Peyer's patch (tissue), 4 donors: ENCODE measurements at places on chromosomes 4 and X.

DNA sequence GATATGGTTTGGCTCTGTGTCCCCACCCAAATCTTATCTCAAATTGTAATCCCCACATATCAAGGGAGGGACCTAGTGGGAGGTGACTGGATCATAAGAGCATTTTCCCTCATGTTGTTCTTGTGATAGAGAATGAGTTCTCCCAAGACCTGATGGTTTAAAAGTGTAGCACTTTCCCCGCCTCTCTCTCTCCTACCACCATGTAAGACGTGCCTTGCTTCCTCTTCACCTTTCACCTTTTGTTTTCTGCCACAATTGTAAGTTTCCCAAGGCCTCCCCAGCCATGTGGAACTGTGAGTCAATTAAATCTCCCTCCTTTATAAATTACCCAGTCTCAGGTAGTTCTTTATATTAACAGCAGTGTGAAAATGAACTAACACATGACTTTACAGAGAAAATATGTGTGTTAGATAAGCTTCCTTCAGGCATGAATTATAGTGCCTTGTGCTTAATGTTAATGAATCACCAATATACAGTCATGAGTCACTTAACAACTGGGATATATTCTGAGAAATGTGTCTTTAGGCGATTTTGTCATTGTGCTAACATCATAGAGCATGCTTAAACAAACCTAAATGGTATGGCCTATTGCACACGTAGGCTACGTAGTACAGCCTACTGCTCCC lies 37.9 kb downstream of the PDGFC start:
- DNase-seq, result no peak

GRCh38 chr4:2281575-2282343 lies 19.9 kb upstream of the MXD4 start:
- DNase-seq, result peak; percentile 93

DNA sequence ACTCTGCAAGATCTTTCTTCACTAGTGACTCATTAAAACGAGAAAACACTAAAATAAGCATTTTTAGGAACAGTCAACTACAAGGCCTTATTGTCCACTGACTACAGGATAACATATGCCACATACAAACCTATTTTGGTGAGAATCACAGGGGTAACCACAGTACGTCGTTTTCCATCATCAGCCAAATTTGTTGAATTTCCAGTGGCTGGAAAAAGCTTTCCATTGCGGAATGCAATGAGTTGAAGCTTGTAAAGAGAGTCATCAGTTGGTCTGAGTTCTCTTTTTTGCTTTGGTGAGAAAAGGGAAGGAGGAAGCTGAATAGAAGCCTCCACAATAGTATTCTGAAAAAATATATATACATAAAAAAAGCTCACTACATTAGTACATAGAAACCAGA lies 102.4 kb downstream of the ADGRA3 start:
- DNase-seq, result no peak

DNA sequence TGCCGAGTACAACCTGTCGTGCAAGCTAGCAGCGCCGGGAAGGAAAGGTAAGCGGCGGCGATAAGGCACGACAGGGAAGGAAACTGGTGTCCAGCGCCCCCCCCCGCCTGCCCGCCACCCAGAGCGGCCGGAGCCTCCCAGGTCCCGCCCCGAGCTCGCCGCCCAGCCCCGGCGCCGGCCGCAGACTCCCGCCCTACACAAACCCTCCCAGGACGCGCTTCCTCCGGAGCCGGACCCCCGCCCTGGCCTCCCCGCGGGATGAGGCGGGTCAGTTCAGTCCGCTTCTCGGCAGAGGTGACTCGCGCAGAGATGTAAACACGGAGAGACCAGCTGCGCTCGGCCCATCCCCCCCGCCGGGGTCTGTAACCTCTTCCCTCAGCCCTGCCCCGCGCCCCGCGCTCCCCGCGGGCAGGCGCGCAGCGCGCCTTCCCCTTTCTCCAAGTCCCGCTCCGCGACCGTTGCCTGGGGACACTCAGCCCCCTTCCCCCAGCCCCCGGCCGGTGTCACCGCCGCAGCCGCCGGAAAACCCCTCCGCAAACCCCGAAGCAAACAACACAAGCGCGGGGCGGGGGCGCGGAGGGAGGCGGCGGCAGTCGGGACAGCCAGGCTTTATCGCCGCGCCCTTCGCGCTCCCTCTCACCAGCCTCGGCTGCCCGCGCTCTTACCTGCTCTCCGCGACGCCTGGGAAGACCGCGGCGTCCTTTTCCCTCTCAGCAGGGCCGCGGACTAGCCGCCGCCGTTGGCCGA lies 543 bp downstream of the ELF2 start:
- DNase-seq, result peak; percentile 63

DNA sequence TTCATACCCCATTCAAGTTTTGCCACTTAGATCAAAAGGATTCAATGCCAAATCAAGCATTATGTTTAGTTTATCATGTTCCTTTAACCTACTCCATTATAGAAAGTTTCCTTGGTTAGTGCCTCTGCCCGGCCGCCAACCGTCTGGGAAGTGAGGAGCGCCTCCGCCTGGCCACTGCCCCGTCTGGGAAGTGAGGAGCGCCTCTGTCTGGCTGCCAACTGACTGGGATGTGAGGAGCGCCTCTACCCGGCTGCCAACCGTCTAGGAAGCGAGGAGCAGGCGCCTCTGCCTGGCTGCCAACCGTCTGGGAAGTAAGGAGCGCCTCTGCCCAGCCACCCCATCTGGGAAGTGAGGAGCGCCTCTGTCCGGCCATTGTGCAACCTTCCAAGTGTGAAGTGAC lies 36.3 kb upstream of the PDGFRA start:
- DNase-seq, result no peak

- no peak for DNase-seq
Measured at GRCh38 chr4:171621646-171622045, 191.6 kb upstream of the GALNTL6 start.

DNA sequence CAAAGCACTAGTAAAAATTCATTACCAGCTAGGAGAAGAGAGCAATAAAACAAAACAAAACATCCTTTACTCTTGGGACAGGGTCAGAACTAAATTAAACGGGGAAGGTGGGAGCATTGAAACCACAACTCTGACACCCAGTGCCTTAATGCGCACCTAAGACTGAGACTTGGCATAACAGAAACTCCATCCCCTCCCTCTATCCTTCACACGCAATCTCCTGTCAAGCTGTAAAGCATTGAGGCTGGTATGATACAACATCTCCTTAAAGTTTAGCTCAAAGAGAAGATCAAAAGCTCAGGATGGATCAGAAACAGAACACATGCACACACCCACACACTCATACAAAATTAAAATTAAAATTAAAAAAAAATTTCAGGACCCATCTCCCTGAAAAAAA lies 951.3 kb downstream of the STIM2 start:
- DNase-seq, result no peak

DNA sequence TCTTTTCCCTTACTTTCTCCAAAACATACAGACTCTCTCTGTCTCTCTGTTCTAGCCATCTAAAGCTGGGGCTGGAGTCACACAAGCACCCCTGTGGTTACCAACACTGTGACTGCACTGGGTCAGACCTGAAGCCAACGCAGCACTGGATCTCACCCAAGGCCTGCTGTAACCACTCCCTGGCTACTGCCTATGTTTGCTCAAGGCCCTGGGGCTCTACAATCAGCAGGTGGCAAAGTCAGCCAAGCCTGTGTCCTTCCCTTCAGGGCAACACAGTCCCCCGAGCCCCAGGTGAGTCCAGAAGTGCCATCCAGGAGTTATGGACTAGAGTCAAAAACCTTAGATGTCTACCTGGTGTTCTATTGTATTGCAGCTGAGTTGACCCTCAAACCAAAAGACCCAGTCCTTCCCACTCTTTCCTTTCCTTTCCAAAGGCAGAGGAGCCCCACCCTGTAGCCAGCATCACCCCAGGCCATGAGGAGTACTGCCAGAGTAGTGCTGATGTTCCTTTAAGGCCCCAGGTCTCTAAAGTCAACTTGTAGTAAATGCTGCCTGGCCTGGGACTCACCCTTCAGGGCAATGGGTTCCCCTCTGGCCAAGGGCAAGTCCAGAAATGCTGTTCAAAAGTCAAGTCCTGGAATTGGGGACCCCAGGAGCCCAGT lies 58.8 kb upstream of the RAP2C start:
- DNase-seq, result no peak

- no peak for DNase-seq
Measured at GRCh38 chr4:43282534-43282933, 390.0 kb downstream of the GRXCR1 start.

DNA sequence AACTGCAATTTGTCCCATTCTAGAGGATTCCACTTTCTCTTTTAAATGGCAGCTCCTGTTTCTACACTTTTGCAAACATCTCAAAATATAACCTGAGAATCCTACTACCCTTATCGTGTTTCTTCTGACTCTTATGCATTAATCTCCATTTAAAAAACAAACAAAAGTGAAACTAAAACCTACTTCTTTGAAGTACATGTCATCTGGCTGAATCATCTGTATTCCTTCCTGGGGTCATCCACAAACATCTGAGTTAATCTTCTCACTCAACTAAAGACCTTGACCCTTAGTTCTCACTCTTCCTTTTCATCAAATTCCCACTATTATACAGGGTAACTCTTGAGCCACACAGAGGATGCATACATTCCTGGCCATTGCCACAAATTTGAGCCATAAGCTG lies 584.8 kb downstream of the PPARGC1A start:
- no peak for DNase-seq

- no peak for DNase-seq
Measured at GRCh38 chrX:9279234-9279544, 185.7 kb upstream of the TBL1X start.

DNA sequence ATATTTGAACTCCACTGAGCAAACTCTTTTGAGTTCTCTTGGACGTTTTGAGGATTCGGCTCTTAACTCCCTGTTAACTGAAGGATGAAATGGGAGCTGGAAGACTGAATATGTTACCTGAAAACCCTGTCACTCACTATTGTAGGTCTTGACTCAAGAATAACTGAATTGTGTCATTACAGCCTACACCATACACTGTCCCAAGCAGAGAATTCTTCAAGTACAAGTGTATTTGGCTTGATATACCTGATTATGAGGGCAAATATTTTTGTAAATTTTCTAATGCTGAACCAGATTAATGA lies 276.1 kb downstream of the CFAP299 start:
- DNase-seq, result no peak

GRCh38 chr4:168643111-168643795 lies 146.4 kb downstream of the PALLD start:
- no peak for DNase-seq

DNA sequence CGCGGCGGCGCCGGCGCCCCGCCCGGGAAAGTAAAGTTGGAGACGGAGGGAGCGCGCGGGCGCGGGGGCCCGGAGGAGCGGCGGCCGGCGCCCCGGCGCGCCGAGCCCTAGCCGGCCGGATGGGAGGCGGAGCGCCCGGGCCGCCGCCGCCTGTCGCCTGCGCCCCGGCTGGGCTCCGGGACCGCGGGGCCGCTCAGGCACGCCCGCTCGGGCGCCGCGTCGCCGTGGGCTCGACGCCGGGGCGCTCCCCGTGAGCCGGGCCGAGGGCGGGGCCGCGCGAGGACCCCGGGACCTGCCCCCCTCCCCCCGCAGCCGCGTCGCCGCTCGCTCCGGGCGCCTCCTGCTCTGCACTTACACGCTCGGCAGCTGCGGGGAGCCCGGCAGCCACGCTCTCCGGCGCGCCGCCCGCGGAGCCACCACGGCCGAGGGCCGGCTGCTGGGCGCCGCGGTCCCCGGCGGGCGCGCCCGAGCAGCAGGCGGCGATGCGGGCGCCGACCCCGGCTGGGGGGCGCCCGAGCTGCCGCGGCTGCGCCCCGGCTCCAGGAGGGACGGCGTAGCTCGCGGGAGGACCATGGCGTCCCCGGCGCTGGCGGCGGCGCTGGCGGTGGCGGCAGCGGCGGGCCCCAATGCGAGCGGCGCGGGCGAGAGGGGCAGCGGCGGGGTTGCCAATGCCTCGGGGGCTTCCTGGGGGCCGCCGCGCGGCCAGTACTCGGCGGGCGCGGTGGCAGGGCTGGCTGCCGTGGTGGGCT lies at the start of gene ADRA2C:
Gene ADRA2C, plus strand, starts transcription at position 350 of the 749 bp plus-strand sequence. Its CDS starts 222 bp downstream, at position 572.
- no peak for DNase-seq

- DNase-seq, result no peak
Measured at GRCh38 chrX:94401426-94401825, 727.4 kb downstream of the FAM133A start.

DNA sequence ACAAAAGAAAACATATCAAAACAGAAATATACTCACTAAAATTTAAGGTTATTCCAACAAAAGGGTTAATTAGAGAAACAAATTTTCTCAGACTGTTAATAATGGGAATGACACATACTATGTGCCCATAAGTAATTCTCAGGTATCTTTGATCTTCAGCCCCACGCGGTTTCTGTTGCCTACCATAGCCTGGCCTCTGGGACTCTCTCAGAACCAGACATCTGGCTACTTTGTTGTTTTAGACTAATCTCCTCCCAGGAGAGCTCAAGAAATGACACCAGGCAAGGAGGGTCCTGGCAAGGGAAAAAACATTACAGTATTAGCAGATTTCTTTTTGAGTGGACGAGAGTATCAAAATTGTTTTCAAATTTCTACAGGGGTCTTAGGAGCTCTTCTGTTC lies 43.7 kb downstream of the SLC10A7 start:
- DNase-seq, result no peak
